Renal cortex interstitium (tissue), 15 donors: ENCODE measurements at places on chromosomes 11 and 22.

GRCh38 chr22:42388130-42388797 lies 43.9 kb downstream of the NFAM1 start:
- DNase-seq = no peak

GRCh38 chr11:70772950-70773349 lies 374.6 kb downstream of the CTTN start:
- DNase-seq = no peak

- no peak for DNase-seq
These were observed 15.0 kb upstream of the ALX4 start for GRCh38 chr11:44324749-44325525.

GRCh38 chr11:118240999-118241763 lies 11.0 kb downstream of the MPZL3 start:
- no peak for DNase-seq

GRCh38 chr11:120819437-120820365 lies 204.2 kb upstream of the TBCEL start:
- no peak for DNase-seq
